ENCODE measurements at places on chromosomes 2 and 18. TPM values are rescaled to one million over a fixed set of nuclear protein-coding genes. Genes with fewer than 3 reads are reported as not detected.

GRCh38 chr2:128282976-128283810 lies 35.5 kb downstream of the HS6ST1 start:
- no peak for DNase-seq

The NEU4 gene
- polyA plus RNA-seq = not detected

GRCh38 chr2:179262077-179262660 lies 2.5 kb downstream of the SESTD1 start:
- no peak for DNase-seq

The NGEF gene
- not detected for polyA plus RNA-seq

The MROH2A gene
- not detected for polyA plus RNA-seq

DNA sequence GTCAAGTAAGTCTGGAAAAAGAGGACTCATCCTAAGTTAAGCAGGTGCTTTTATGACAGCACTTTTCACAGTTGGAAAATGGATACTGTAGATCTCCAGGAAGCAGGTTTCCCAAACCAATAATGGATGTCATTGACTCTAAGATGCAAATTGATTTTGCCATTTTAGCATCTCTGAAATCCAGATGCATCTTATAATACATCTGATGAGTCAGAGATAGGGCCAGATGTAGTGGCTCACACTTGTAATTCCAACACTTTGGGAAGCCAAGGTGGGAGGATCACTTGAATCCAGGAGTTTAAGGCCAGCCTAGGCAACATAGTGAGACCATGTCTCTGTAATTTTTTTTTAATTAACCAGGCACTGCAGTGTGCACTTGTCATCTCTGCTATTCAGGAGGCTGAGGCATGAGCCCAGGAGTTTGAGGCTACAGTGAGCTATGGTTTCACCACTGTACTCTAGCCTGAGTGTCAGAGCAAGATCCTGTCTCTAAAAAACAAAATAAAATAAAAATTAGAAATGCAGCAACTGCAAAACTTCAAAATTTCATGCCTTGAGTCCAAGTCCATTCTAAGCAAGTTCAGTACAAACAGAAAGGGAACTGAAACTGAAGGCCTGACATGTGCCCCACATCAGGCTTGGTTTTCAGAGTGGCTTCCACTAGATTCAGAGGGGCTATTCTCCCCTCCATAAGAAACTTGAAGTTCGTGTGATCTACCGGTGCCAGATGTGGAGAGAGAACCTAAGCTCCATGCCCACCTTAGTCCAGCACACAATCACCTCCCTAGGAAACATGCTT lies 267.8 kb upstream of the NCKAP5 start:
- DNase-seq = no peak

DNA sequence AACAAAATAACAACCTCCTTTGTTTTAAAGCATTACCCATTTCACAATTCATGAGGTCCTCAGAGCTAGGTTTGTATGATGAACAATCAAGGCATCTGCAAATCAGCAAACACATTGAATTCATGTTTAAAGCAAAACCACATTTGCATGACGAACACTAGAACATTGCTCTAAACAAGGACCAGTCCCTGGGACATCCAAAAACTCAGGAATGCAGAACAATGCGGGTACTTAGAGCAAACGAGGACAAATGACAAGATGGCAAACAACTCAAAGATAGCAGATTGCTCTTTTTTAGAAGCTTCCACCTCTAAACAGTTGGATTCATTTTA lies 45.7 kb upstream of the RALBP1 start:
- no peak for DNase-seq
